Stimulated activated CD4-positive, alpha-beta T cell treated with anti-CD3 and anti-CD28 coated beads, Interleukin-4, amount 100 ng/mL, for 4 hours (primary cell): ENCODE measurements at places on chromosomes 11 and 22.
A peak's percentile ranks its signal among the peaks of the same experiment; 100 is the strongest.

- DNase-seq, result no peak
These were observed 24.7 kb downstream of the TEF start for GRCh38 chr22:41406410-41406809.

DNA sequence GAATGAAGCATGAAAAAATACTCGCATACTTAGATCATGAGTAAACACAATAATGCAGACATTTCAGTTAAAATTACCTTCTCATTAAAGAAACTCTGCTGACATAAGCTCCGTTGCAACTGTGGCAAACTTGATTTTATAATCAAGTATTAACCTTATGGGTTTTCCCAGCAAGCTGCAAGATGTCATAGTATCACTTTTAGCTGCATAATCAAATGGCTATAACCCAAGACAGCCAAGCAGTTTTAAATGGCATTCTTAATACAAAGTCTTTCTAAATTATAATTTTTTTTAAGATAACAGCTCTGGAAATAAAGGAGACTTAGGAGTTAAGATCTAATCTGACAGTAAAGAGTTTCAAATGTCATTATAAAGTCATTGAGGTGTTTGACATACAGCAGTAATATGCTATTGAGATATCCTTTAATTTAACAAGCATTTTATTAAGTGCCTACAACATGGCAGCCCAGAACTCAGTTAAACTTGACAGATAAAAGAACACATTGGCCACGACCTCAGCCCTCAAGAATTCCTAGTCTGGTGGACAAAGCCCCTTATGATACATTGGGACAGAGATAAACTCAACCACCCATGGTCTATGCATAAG, 163.1 kb upstream of the FAT3 start:
- DNase-seq, result no peak

GRCh38 chr11:128548649-128549255, 38.6 kb downstream of the ETS1 start:
- peak; percentile 19 for DNase-seq

DNA sequence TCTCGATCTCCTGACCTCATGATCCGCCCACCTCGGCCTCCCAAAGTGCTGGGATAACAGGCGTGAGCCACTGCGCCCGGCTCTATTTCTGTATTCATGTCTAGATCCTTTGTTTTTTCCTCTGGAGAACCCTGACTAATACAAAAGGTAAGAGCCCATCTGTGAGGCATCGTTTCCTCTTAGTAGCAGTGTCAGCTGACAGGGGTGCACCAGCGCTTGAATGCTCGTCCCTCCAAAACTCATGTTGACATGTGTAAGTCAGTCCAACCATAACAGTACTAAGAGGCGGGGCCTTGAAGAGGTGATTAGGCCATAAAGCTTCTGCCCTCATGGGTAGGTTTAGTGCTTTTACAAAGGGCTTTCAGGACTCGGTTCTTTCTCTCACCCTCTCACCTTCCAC, 470.1 kb upstream of the B3GAT1 start:
- no peak for DNase-seq

- DNase-seq, result no peak
These were observed 322.8 kb upstream of the SYN3 start for GRCh38 chr22:33380789-33381530.

DNA sequence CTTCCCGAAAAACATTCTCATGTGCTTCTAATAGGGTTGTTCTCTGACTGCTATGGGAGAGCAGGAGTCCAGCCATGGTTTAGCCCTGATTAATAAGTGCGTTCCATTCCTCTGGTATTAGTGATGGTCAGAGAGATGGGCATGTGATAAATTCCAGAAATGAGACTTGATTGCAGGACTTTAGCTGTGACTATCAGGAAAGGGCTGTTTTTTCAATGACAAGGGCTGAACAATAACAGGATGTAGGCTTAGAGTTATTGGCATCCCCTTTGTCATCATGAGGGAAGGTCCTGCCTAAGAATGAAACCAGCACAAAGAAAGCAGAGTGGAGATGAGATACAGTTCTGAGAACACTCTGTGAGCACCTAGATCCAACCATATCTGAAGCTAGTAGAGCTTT, 494.6 kb downstream of the MIAT start:
- DNase-seq, result no peak

DNA sequence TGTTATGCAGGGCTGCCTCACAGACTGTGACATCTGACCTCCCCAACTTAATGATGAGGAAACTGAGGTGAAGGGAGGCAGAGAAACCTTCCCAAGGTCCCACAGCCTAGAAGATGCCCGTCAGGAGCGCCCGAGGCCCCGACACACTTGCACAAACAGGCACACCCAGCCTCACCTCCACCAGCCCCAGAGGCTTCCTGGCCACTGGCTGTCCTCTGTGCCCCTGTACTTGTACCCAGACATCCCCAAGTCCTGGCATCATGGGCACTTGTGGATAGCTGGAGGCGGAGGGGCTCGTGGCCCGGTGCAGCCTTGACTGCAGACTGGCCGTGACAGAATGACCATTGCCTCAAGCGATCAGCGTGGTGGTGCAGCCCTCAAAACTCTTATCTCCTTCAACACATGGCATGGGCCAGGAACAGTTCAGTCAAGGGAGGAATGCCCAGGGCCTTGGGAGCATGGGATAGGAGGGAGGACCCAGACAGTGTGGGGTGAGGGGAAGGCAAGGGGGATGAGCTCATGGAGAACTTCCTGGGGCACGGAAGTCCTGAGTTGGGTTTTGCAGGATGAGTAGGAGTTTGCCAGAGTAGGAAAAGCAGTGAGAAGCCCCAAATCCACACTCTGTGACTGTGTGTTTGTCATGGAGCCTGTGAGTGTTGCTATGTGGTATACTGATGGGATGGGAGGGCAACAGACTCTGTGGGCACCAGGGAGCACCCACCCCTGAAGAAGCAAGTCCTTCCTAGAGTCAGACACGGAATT, 25.8 kb upstream of the PPARA start:
- DNase-seq, result no peak

DNA sequence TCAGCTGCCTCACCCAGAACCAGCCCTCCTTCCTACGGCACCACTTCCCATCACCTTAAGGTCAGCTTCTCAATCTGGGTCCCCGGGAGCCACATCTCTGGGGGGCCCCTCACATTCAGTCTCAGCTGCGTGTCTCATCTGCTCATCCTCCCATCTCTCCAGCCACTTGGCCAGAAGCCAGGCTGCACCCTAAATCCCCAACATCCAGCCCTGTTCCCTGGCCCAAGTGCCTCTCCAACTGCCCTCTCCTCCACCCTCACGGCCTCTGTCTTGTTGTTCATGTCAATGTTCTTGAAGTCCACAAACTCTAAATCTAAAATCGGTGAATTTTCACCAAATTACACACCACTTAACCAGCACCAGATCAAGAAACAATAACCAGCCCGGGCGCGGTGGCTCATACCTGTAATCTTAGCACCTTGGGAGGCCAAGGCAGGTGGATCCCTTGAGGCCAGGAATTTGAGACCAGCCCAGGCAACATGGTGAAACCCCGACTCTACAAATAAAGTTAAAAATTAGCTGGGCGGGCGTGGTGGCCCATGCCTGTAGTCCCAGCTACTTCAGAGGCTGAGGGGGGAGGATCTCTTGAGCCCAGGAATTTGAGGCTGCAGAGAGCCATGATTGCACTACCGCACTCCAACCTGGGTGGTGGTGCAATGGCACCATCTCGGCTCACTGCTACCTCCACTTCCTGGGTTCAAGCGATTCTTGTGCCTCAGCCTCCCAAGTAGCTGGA, 33.7 kb downstream of the A4GALT start:
- DNase-seq, result no peak

- DNase-seq, result peak; percentile 26
These were observed 720 bp downstream of the PACS1 start for GRCh38 chr11:66070604-66071380.

GRCh38 chr22:41687901-41688364, 734 bp downstream of the SNU13 start:
- no peak for DNase-seq

- no peak for DNase-seq
These were observed 64.2 kb downstream of the KREMEN1 start for GRCh38 chr22:29136782-29137700.

DNA sequence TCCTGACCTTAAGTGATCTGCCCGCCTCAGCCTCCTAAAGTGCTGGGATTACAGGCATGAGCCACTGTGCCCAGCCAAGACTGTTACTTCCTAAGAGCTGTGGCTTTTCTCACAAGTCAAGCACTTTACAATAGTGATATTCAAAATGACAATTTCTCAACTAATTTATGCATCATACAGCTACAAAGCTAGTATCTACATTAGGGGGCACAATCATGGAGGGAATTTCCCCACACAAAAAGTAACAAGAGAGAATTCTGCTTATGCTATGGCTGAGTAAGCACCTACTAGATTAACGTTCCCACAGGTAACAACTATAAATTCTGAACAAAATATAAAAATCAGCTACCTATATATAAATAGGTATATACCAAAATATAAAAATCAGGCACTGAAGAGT, 72.7 kb downstream of the SBF2 start:
- no peak for DNase-seq

DNA sequence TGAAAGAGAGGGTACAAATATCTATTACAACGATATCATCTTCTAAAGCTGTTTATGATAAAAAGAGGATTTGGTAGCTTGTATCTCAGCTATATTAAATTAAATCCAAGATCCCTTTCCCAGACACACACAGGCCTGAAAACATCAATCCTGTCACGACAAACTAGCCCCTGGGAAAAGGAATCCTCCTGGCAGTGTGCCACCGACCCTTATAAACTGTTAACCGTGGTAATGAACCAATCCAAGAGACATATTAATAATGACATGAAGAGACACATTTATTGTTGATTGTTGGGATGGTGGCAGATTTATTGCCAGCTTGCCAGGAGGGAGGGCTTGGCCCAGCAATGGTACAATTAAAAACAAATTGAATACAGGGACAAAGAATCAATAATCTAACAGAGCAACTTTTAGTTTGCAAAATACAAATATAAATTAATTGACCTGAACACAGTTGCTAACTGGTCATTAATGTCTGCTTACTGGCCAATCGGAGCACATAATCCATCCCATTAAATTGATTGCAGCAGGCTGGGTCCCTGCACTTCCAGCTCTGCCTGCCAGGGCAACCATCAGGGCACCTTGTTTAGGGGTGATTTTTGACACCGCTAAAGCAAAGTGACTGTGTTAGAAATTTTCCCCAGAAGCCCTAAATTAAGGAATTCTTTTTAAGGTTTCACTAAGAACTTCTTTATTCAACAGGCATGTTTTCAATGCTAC, 887.6 kb downstream of the OPCML start:
- DNase-seq, result no peak

DNA sequence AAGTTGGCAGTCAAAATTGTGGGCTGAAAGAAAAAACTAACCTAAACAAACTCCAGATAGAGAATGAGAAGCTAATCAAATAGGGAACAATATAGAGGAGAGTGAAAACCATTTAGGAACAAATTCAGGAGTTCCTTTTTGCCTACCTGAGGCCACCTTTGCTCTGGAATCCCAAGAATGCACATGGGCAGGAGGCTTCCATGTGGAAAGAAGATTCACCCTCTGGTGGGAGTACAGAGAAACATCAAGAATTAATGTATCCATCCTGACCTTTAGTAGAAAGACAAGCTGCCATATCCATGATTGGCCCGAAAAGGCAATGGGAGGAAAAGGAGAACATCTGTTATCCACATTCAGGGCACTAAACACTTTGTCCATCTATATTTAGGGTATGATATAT, 35.0 kb upstream of the MRGPRX1 start:
- DNase-seq, result no peak

GRCh38 chr11:7533199-7534041, 19.6 kb downstream of the PPFIBP2 start:
- DNase-seq, result no peak

DNA sequence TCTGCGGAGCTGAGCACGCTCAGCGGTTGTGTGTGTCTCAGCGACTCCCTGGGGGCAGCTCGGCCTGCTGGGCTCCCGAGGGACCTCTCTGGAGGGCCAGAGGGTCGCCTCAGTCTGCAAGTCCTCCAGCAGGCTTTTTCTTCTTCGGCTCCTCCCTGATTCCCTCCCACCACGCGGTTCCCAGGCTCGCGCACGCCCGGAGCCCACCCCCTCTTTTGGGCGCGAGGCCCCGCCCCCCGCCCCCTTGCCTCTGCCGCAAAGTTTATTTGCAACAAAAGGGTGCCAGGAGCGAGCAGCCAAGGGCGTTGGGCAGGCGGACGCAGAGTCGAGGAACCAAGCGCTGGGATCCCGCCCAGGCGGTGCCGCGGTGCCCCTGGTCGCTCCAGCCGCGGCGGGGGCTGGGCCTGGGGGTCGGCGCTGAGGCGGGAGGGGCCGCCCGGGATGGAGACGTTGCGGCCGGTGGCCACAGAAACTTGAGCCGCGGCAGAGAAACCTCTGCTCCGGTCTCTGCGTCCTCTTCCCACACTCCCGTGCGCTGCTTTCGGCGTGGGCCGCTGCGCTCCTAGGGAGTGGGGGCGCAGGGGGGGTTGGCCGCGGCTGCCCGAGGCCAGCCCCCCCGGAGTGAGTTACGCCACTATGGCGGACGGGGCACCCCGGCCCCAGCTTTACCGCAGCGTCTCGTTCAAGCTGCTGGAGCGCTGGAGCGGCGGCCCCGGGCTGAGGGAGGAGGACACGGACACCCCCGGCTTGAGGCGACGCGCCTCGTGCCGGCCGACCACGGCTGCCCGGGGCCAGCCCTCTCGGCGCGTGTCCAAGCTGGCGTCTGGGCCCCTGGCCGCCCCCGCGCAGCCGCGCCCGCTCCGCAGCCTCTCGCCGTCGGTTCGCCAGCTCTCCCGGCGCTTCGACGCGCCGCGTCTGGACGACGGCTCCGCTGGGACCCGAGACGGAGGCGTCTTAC, at the start of gene ARHGEF17:
ARHGEF17 (plus strand) TSS at position 274 of the 958 bp plus-strand sequence; CDS start at position 637, 363 bp downstream.
- peak; percentile 34 for DNase-seq

DNA sequence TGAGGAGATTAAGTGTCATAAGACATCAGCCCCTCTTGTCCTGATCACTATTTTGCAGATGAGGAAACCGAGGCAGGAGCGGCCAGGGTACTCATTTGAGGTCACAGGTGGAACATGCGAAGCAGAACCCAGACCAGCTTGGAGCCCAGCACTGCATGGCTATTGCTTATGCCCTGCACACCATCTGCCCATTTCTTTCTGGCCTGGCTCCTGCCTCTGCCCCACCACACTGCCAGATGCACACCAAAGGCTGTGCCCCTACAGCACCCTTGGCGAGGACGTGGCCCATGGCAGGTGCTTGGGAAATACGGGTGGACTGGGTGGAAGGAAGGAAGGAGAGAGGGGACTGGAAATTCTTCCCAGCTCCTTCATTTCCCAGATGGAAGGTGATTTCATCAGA, 222.9 kb downstream of the CTTN start:
- DNase-seq, result no peak

DNA sequence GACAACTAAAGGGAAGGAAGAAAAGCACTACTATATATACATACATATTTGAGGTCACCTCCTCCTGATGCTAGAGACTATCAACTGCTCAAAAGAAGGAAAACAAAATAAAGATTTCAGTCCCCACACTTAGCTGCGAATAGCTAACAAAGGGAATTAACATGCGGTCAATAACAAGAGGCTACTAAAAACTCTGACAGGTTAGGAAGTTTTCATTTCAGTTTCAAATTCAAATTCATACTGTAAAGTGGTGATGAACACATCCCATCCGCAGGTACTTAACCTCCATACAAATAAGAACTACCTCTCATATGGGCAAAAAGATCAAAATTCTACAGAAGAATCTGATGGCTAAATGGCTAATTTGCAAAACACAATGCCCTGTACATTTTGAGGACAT, 2.6 kb downstream of the NAP1L4 start:
- no peak for DNase-seq
